ENCODE measurements at places on chromosomes 1 and 21.

DNA sequence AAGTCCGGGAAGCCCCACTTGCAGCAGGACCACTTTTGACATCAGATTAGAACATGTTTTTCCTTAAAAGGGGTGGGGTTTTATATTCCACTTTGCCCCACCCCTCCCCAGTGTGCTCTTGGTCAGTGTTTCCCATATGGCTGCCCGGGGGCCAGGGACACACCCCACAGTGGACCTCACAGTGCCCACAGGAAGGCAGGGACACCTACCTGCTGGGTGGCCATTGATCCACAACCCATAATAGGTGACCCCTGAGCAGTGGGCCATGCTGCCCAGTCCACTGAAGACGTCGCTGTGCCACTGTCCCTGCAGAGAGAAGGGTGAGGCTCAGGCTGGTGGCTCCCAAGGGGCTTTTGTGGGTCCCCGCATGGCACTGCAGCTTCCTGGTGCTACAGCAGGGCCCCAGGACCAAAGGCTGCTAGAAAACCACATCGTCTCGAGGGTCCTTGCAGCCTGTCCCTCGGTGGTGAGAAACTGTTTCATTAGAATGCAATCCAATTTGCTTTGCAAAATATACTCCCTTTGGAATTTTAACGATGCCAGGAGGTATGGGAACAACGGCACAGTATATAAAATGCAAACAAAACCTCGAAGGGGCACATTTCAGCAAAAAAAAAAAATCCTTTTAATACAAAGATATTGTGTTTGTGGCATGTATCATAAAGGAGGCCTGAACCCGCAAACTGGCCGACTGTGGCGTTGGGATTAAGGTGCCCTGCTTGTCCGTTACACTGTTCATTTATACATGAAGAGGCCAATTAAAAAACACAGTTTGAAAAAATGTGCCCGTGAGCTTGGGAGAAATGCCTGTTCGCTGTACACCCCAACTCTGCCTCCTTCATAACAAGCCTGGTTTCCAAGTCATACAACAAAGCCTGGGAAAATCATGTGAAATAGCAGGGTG is 16.9 kb downstream of the MORN1 start:
- no peak for DNase-seq

DNA sequence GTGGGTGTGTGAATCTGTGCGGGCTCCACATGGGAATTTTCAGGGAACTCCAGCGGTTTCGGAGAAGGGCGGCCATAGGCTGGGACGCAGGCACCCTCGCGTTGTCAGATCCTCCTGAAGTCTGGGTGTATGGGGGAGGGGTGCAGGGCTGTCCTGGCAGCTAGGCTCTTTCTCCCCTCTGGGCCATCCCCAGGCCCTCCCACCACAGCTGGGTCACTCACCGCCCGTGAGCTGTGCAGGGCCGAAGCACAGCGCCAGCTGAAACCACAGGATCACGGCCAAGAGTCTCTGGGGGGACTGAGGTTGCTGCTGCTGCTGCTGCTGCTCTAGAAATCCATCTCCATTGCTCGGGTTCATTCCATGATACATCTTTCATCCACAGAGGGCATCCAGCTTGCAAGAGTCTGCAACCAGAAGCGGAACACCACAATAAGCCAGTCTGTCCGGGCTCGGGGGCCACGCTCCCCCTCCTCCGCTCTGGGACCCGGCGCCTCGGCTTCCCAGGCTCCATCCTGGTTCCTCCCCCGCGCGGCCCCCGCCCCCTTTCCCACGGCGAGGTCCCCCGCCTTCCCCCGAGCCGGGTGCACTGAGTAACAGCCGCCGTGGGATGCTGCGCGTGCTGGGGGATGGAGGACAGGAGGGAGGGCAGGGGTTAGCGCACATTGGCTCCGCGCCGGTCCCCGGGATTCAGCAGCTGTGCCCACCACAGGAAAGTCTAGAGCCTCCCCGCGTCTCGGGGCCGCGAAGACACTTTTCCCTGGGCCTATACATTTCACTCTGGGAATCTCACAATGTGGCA is 720 bp downstream of the SUSD4 start:
- no peak for DNase-seq

- DNase-seq = no peak
Measured at GRCh38 chr1:212182171-212182570, 103.0 kb upstream of the PPP2R5A start.

- DNase-seq = no peak
Measured at GRCh38 chr1:6459850-6460265, 6.1 kb downstream of the TNFRSF25 start.

- peak; percentile 75 for DNase-seq
Measured at GRCh38 chr1:52552236-52552504, 722 bp downstream of the TUT4 start.

DNA sequence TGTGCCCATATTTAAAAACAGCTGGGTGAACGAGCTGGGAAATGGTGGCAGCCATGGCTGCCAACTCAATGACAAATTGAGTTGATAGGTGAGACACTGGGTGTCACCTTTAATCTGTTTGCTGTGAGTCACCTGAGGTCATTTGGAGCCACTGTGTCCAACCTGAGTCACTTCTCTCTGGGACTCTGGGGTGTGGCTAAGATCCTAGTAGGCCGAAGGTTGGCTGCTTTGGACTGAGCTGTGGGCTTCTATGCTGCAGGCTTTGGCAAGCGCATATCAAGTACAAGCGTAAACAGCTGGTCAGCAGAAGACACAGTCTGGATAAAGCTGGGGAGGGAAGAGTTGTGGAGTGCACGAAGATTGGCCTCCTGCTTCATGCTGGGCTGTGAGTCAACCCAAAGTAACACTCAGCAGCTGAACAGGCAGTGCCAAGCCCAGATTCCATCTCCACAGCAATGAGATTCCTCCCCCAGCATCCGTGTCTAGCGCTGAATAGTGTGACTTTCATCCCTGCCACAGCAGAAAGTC is 24.0 kb downstream of the TEX35 start:
- peak; percentile 97 for DNase-seq

DNA sequence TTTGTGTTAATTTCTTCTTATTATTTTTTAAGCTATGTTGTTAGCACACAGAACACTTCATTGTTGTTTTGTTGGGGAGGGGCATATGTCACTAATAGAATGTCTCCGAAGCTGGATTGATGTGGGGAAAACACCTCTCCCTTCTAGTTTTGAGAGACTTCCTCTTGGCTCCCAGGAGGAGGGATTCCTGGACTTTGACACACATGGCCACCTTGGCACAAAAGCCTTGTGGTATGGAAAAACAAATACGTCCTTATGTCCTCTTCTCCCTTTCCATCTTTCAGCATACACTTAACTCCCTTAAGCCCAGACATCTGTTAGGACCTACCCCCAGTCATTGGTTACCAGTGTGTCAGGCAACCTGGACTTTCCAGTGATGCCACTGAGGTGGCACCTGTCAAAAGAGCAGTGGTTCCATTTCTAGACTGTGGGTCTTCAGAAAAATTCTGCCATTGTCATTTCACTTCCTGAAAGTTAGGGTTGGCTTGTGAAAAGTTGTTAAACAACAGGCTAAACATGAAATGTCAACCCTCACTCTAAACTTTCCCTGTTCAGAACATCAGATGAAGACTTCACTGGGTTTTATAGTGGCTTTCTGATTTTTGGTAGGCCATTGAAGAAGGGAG is 12.5 kb upstream of the ABCB10 start:
- no peak for DNase-seq

DNA sequence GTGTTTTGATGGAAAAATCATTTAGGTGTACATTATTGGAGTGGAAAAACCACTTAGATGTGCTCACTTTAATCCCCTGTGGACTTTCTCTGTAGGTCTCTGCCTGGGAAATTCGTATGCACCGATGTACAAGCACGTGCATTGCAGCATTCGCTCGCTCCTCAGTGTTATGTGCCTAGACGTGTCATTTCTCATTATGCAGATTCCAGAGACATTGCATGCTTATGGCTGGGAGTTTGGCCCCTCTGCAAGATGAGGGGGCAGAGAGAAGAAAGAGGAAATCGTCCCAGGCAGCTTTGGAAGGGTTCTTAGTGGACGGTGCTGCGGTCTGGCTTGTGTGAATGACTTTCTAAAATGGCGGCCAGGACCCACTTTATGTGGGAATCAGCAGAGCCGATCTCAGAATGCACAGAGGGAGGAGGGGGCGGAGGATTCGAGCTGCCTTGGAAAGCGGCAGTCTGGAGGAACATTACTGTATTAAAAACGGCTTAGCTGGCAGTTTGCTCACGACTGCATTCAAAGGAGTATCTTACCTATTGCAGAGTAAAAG is 2.3 kb downstream of the SPEN start:
- DNase-seq = peak; percentile 55

DNA sequence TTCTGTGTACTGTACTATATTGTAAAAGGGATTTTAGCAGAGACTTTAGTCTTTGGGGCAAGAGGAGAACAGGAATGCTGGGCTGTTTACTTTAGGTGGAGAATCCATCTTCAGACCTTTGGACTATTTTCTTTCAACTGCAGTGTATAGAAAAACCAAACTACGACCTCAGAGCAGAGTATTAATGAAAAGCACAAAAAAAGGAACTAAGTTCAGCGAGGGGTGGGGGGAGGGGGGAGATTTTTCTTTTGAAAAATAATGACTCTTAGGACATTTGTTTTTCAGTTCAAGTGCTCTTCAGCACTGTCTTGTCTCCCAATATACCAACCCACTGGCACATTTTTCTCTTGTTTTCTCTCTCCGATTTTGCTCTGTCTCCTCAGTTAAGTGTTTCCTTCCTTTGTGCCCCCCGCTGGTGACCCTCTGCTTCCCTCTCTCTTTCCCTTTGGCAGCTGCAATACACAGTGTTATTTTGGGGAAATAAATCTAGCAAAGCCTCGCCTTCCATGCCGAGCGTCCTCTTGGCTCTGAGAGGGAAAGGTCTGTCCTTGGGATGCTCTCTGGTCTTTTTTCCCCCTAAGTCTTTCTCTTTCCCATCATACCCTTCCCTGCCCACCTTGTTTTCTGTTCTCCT is 44.8 kb downstream of the ACP6 start:
- DNase-seq = no peak

DNA sequence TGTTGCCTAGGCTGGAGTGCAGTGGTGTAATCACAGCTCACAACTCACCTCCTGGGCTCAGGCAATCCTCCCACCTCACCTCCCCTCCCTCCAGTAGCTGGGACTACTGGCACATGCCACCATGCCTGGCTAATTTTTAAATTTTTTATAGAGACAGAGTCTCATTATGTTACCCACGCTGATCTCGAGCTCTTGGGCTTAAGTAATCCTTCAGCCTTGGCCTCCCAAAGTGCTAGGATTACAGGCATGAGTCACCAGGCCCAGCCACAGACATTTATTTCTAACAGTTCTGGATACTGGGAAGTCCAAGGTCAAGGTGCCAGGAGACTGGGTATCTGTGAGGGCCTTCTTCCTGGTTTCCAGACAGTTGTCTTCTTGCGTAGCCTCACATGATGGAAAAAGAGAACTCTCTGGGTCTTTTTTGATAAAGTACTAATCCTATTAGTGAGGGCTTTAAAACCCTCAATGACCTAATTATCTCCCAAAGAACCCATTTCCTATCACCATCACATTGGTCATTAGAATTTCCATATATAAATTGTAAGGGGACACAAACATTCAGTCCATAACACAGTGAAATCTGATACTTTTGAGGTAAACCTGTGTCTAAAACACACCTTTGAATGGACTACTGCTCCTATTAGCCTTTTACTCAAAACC is 67.9 kb downstream of the PHACTR4 start:
- peak; percentile 80 for DNase-seq

DNA sequence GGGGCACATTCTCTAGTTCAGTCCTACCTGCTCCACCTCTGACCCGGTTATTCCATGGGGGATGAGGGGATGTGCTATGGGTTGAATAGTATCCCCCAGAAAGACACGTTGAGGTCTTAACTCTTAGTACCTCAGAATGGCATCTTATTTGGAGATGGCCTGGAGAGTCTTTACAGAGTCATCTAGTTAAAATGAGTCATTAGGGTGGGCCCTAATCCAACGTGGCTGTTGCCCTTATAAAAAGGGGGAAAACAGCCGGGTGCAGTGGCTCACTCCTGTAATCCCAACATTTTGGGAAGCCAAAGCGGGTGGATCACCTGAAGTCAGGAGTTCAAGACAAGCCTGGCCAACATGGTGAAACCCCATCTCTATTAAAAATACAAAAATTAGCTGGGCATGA is 5.7 kb downstream of the TMPRSS3 start:
- DNase-seq = no peak

- peak; percentile 43 for DNase-seq
Measured at GRCh38 chr1:200332716-200333115, 77.1 kb downstream of the ZNF281 start.

- peak; percentile 74 for DNase-seq
Measured at GRCh38 chr1:97875996-97876395, 44.8 kb downstream of the DPYD start.

- DNase-seq = no peak
Measured at GRCh38 chr21:36507397-36508018, 27.6 kb upstream of the CLDN14 start.

DNA sequence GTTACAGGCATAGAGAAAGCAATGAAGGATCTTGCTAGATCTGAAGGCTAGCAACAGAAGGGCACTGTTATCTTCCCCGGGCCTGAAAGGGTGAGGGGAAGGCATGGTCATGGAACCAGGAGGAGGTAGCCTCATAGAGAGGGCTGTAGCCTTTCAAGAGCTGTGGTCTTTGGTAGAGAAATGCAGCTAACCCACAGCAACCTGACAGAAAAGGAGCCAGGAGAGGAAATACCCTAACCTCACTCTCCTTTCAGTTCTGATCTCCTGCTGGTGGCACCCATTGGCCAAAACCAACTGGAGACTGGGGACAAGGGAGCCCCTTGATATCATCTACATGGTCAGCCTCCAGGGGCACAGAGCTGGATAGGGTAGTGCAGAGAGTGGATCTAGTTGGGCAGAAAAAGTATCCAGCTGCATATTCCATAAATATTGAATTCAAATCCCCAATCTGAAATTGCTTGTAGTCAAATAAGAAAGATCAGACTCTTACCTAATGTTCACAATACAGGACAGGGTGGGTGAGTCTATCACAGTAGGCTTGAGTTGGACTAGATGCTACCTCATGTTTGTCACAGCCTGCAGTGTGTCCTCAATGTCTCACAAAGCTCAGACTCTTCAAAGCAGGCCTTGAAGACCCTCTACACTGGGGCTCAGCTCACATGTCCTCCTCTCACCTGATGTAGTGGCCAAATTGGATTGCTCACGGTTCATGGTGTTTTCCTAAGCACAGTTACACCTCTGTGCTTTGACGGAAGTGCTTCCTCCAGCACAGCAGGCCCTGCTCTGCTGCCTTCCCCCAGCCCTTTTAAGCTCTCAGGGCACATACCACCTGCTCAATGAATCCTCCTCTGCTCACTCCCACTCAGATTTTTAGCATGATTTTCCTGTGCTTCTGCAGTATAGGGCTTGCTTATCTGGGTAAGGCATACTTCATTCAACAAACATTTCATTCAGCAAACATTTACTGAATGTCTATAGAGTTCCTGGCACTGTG is 74.1 kb upstream of the JUN start:
- no peak for DNase-seq

Data from HCEC 1CT (cell line).